ENCODE measurements at places on chromosomes 13 and 19.

DNA sequence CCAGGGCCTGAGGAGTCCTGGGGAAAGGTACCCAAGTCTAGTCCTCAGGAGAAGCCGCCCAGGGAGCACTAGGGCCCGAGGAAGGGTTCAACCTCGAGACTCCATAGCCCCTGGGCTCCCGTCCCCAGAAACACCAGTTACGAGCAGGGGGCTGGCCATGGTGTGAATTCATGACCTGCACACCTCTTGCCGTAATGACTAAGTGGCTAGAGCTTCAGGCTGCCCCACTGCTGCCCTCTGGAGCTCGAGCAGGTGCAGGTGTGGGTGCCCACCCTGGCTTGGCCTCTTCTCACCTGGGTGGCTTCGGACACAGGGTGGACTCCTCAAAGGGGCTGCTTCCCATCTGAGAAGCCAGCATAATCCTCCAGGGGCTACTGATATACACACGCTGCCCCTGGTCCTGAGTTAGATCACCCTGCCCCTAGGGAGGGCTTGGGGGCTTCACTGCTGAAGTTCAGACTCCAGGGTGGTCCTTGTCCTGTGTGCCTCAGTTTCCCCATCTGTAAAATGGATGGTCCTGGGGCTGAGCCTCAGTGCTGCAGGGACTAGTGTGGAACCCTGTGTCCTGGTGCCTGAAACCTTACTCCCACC is 13.6 kb downstream of the SPC24 start:
- no peak for DNase-seq

DNA sequence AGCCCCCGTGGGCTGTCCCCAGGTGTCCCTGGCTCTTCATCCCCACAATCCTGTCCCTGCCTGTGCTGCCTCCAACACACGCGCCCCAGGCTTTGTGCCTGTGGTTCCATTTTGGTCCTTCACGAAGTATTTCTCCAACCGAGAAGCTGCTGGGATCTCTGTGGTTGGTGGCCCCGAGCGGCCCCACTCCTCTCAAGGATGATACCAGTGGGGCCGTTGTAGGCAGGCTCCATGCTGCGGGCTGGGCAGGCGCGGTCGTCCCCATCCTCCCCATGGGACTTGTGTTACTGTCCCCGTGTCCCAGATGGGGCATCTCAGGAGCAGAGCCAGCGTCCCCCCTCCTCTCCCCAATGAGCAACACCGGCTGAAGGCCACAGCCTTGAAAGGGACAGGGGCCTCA is 3.7 kb upstream of the ZNF554 start:
- no peak for DNase-seq

GRCh38 chr13:114024603-114025404 is 50.9 kb upstream of the C13orf46 start:
- DNase-seq, result no peak

GRCh38 chr13:25046985-25047511 is 48.9 kb upstream of the PABPC3 start:
- no peak for DNase-seq

GRCh38 chr13:111008351-111008750 is 93.5 kb upstream of the ANKRD10 start:
- no peak for DNase-seq

GRCh38 chr13:85333506-85334020 is 465.7 kb downstream of the SLITRK6 start:
- no peak for DNase-seq

DNA sequence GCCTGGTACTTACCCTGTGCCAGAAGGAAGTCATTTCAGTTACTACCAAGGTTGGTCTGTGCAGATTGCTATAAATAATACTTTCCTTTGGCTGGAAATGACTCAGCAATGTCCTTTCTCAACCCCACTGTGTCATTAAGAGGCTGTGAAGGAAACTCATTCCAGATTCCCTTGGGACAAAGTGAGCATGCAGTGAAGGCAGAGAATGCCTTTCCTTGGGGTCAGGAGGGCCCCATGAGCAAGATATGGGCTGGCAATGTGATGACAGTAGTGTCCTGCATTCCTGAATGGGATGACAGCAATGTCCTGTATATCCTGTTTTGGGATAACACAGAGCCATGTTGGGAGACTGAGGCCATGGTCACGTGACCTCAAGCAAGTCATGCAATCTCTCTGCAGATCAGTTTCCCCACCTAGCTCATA is 213.1 kb upstream of the TMTC4 start:
- no peak for DNase-seq

GRCh38 chr19:18514800-18515682 is 6.8 kb downstream of the ELL start:
- DNase-seq, result no peak

GRCh38 chr13:43058318-43058674 is 34.9 kb downstream of the DNAJC15 start:
- no peak for DNase-seq

Data from bone marrow (tissue), 2 donors.